Stimulated activated CD4-positive, alpha-beta T cell treated with anti-CD3 and anti-CD28 coated beads, Interleukin-1b, Interleukin-23, amount 100 ng/mL, for 1 hour (primary cell): ENCODE measurements at places on chromosomes 11 and 22.

DNA sequence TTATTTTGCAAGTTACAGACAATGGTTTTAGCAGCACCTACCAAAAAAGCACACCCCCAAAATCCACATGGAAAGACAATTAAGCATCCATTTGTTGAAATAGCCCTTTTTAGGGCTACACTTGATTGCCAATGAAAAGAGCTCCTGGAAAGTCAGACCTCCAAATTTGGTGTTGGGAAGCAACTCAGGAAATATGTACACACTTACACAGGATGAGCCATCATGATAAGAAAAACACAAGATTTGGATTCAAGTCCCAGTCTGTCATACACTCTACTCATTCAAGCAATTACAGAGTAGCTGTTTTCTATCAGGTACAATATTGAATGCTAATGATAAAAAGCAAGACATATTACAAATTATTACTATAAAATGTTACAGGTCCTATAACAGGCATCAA lies 31.5 kb downstream of the FAM168A start:
- no peak for DNase-seq

- DNase-seq = no peak
These were observed 55.5 kb downstream of the IGSF9B start for GRCh38 chr11:133901316-133901715.

DNA sequence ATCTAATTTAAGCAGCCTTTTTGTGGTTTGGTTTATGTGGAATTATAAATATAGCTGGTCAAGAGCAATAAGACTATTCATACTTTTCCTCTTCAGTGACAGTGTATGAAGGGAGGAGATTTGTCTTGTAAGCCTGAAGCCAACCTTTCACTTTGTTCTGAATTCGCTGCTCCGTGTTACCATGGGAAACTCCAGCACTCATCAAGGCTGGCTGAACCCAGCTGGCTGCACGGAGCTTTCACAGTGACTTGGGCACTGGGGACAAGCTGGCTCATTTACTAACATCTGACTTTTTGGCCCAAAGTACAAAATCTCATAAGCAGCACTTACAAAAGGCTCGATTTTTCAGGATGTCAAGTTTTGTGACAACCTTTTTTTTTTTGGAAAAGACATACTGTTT lies 120.4 kb upstream of the GRIA4 start:
- no peak for DNase-seq

GRCh38 chr11:108199446-108200321 lies 22.8 kb downstream of the NPAT start:
- no peak for DNase-seq

DNA sequence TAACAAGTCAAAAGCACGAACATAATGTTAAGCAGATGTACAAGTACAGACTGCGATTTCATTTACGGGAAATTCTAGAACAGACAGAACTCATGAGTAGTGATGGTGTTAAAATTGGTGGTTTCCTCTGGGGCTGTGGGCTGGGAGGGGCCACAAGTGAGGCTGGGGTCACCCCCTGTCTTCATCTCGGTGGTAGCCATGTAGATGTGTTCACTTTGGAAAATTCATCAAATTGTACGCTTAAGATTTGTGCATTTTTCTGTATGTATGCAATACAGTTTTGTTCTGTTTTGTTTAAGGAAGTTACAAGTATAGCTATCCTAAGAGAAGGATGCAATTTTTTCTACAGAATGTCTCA lies 504 bp upstream of the ASCC2 start:
- no peak for DNase-seq

- no peak for DNase-seq
These were observed 6.0 kb downstream of the MRPL40 start for GRCh38 chr22:19438298-19438697.

- no peak for DNase-seq
These were observed 63.9 kb downstream of the TRMU start for GRCh38 chr22:46399251-46400024.

DNA sequence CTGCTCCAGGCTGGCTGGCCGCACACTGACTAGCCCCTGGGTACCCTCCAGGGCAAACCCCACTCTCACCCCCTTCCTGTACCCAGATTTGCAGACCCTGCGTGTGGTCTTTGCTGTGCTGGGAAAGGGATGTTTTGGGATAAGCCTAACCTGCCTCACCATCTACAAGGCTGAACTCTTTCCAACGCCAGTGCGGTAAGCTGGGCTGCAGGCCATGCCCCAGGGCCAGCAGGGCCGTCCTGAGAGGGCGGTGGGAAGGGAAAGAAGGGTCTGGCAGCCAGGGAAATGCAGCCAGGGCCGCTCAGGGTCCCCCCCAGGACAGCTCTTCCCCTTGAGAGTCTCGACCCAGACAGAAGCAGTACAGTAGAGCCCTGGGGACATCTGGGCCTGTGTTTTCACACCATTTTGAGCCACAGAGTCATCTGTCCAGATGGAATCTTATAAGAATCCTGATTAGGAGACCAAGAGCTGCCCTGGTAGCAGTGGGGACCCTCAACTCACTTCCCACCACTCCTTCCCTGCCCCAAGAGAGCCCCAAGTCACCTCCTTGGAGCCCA lies 22.4 kb upstream of the SLC22A12 start:
- DNase-seq = no peak

DNA sequence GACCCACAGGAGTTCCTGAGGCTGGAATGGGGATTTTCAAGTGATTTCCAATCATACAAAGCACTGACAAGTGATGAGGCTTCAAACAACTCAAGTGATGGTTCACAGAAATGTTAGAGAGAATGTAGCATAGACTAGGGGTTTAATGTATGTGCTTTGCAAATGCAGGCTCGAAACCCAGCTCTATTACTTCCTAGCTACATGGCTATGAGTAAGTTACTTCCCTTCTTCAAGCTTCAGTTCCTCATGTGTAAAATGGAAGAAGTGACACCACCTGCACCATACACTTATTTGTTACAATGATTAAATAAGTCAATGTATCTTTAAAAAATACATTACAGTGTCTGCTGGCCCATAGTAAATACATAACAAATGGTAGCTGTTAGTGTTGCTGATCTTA lies 139.8 kb downstream of the CCDC81 start:
- DNase-seq = no peak

DNA sequence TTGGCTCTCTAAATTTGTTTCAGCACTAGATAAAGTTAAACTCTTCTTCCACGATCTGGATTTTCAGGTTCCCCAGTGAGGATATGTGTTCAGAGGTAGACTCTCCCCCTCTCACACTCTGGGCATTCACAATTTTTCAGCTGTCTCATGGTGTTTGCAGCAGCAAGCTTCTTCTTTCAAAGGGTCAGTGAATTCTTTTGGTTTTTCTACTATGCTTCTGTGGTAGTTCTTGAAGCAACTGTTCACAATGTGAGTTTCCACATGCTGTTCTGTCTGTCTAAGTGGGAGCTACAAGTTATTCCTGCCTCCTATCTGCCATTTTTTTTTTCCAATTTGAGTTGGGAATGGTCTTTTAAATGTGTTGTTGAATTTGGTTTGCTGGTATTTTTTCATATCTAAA lies 25.4 kb downstream of the CNTF start:
- DNase-seq = no peak

DNA sequence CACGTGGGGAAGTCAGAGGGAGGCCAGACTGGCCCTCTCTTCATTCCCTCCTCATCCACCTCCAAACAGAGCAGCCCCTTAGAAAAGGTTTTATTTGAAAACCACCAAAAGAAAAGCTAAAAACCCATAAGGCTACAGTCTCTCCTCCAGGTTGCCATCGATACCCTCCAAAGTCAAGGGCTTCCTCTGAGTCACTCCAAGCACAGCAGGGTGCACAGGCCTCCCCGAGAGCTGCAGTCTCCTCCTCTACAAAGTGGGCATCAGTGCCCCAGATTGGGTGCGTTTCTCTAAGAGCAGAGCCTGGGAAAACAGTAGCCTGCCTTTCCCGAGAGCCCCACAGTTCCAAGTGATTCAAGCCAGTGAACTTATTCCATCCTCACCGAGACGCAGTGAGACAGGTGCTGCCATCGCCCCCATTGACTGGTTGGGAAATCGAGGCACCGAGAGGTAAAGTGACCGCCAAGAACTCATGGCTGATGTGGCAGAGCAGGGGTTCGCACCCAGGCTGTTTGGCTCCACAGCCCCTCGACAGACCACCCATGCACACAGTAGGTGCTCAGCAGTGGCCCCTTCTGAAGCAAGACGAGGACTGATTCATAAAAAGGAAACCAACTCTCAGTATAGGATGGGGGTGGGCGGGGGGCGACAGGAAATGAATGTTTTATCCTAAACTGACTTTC lies 91.7 kb upstream of the SHISAL1 start:
- DNase-seq = no peak

- no peak for DNase-seq
These were observed 46.6 kb upstream of the TENM4 start for GRCh38 chr11:79487412-79487811.

DNA sequence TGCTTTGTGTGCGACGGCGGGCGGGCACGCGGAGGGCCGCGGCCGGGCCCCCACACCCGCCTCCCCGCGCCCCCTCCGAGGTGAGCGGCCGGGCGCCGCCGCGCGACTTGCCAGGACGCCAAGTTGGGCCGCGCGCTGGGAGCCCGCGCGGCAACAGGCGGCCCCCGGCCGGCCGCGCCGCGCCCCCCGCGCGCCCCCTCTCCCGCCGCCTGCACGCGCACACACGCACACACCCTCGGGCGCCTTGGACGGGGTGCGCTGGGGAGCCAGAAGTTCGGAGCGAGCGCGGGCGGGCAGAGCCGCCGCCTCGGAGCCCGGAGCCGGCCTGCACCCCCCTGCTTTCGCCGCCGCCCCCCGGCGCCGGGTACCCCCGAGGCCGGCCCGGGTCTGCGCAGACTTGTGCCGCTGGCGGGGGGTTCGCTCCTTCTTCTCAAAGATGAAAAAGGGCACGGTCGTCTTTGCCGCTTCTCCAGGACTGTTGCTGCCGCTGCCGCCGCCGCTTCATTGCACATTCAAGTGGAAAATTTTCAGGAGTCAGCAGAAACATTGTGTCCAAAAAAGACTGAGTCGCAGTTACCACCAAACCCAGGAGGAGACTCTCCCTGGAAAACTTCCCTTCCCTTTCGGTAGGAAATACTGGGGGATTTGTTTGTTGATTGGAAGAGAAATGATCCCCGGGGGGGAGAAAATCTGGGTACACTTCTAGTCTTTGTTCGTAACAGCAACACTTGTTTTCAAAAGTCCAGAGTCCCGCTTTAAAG lies 895 bp downstream of the TEAD1 start:
- no peak for DNase-seq

DNA sequence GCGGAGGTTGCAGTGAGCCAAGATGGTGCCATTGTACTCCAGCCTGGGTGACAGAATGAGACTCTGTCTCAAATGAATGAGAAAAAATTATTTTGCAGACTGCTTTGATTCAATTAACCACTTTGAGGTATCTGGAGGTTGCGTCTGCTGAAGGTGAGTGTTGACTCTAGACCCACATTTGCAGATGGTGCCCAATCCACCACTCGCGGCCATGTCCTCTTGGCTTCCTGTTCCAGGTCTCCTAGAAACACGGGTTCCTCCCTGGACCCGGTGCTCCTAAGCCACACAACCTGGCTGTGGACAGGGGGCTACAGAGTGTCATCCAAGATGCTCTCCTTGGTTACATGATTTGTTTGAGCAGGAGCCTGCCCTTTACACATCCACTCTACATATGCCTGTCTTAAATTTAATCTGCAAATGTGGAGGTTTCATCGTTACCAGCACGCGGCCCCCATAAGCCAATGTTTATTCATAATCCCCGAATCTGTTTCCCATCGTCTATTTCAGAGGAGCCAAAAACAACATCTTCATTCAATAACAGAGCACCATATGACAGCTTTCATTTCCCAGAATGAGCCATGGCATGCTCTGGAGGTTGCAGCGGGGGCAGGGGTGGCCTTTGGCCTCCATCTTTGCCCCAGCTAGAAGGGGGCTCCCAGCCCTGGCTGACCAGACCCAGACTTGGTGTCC lies 377.2 kb downstream of the CTTN start:
- DNase-seq = no peak

DNA sequence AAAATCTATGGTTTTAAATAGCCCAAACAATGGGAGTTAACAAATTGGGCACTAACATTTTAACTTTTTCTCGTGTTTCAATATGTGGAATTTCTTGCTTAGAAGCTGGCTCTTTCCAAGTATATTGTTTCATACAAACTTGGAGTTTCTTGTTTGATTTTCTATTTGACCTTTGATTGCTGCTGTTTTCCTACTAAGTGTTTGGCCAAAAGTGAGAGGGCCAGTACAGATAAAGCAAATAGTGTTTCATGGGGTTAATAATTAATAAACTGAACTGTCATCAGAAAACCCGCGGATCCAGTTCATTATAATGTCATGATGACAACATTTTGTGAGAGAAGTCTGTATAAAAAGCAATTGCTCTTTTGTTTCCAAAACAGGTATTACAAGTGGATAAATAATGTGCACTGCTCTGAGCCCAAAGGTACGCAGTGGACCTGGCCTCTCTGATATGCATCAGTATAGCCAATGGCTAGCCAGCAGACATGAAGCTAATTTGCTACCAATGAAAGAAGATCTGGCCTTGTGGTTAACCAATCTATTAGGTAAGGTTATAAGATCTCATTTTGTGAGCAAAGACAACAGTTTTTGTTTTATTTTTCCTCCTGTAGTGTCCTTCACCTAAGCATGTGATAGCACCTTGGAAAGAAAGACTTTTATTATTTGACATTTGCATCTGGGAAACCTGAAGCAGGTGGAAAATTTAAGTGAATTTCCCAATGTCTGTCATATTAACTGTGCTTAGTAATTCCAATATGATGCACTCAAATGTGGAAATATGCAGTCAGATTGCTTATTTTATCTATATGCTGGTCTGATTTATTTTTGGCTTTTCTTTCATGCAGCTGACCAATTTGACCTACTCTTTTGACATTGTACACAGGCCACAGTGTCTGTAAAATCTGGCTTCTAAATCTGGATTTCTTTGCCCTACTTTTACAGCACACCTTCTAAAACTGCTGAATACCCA lies 8.3 kb downstream of the GAS2 start:
- DNase-seq = no peak

GRCh38 chr11:66259225-66259624 lies 9.2 kb upstream of the RAB1B start:
- no peak for DNase-seq

DNA sequence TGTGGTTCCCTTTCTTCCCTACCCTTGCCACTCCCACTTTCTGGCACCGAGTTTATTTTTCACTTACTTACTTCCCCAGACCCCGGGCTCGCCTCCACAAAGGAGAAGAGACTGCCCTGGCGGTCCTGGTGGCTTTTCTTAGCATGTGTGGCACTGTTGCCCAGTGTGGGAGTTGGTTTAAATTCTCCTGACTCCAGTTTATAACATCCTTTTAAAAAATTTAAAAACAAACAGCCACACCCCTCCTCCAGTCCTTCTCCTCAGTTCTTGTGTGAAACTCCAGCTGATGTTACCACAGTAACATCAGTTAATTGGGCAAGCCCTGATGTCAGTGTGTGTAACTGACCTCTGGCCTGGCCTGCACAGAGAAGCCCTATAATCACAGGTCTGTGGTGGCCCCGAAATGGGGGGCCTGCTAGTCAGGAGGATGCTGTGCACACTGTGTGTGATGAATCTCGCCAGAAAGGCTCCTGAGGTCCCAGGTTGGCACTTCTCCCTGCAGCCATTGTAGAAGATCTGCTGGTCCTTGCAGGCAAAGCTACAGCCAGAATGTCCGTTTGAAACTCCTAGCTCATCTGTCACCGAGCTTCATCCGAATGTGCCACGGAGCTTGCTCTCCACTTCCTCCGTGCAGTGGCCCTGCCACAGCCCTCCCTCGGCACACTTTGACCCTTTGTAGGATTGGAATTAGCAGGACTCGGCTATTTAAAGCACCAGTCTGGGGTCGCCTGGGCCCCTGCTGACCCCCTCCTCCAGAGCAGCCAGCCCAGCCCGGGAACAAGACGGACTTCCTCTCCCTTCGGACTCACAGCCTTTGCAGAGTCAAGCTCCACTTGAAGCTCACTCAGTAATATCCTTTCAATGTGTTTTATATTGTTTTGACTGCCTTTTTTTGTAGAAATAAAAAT lies 7.6 kb downstream of the YDJC start:
- DNase-seq = no peak
